Activated CD8-positive, alpha-beta memory T cell treated with anti-CD3 and anti-CD28 coated beads for 48 hours (primary cell): ENCODE measurements at places on chromosomes 12 and 14.

GRCh38 chr14:21210023-21210422 lies 54.2 kb upstream of the OR5AU1 start:
- no peak for DNase-seq

DNA sequence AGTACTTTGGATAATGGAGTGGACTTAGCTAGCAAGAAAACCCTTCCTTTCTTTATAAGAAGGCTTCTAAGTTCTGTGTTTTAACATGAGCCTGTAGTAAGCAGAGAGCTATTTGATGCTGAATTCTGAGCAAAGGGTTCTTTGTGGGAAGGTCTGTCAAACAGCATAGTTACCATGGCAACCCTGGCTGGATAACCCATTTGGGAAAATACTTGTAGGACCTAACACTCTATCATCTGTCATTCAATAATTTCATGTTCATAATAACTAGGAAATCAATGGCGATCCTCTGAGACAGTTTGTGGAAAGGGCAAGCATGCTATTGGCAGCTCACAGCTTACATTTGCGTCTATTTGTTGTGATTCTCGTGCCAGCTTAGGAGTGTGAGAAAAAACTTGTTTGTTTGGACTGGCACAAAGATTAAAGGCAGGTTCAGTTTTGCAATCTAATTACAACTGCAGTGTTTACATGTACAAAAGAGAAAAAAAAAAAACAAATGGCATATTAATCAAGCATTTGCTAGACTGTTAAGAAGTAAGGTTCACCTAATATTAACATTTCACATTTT lies 219.2 kb downstream of the PDZRN4 start:
- DNase-seq: no peak

GRCh38 chr12:110545812-110546211 lies 37.3 kb downstream of the PPTC7 start:
- DNase-seq: no peak

DNA sequence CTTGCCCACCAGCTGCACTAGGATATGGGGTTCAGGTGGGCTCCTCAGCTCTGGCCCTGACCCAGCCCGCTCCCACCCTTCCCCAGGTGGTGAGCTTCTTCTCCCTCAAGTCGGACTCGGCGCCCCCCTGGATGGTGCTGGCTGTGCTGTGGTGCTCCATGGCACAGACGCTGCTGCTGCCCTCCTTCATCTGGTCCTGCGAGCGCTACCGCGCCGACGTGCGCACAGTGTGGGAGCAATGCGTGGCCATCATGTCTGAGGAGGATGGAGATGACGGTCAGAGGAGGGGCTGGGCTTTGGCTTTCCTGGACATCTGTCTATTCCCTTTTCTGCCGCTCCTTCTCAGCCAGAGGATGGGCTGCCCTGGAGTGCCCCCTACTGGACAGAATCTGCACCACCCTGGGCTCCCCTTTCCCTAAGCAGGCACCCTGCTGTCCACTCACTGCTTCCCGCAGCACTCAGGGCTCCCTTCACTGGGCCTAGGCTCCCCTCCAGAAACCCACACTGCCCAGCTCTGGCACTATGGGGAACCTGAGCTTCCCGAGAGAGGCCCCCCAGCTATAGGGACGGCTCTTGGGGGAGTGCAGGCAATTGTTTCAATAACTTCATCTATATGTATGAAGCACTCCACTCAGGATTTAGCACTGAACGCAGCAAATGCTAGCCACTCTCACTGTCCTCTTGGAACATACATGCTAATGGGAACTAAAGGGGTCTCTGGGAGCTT lies 2.6 kb upstream of the P3H3 start:
- DNase-seq: peak; percentile 80

DNA sequence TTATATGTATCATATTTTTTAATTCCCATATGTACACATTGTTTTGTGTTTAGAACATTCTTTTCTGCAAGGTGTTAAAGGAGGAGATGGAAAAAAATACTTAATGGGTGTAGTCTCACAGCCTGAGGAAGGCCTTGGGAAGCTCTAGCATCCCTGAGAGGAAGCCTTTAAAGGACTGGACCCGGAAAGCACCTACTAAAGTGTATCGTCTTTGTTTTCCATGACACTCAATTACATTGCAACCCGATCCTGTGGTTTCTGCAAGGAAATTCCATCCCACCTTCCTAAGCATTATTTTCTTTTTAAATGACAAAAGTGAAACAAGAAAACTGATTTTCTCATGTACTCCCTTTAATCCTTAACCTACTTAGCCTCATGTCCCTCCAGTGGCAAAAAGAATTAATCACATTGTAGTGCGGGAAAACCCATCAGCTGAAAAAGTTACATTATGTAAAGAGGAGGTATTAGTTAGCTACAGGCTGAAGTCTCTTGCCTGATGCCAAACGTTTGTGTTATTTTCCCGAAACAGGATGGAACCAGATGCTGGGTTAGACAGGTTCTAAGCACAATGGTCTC lies 147.8 kb upstream of the CPSF6 start:
- DNase-seq: no peak

DNA sequence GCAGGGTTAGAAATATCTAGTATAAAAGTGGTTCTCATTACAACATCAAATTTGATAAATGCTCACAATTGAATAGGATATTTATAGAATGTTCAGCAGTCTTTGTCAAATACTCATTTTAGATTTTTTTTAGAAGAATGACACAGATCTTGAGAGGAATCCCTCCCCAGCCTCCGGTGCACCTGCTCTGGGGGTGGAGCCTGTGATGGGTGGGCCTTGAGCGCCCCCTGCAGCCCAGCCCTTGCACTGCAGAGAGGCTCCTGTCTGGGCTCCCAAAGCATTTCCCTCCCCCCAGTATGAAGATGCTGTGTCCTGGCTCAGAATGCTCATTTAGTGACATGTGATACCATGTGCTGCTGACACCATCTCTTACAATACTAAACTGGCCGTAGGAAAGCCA lies 792.3 kb downstream of the TMEM121 start:
- DNase-seq: peak; percentile 35

DNA sequence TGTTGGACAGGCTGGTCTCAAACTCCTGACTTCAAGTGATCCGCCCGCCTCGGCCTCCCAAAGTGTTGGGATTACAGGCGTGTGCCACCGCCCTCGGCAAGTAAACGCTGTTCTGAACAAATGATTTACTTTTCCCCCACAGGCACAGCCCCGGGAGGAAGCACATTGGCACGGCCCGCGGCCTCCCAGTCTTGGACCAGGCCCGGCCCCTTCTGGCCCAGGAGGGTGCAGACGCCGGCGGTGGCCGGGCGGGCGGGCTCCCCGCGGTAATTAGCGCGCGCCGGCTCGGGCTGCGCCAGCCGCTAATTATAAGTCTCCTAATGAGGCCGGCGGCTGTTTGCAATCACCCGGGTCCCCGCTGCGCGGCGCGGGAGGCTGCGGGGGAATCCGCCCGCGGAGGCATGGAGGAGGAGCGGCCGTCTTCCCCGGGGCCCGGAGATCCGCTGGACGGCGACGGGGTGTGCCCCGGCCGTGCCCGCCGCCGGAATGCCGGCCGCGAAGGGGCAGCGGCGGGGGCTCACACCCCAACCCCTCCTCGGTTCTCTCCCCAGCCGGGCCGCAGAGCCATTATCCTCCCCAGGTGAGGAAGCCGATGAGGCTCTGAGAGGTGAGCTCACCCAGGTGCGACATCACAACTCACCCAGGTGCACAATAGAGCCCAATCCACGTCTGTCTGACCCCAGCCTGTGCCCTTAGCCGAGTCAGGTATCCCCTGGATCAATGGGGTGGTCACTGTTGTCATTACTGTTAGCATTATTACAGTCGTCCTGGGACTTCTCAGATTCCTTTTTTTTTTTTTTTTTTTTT lies 3.3 kb upstream of the POP5 start:
- no peak for DNase-seq

- DNase-seq: no peak
Measured at GRCh38 chr14:31935391-31935790, 141.7 kb upstream of the ARHGAP5 start.
